ENCODE measurements at places on chromosomes 16 and 17.

DNA sequence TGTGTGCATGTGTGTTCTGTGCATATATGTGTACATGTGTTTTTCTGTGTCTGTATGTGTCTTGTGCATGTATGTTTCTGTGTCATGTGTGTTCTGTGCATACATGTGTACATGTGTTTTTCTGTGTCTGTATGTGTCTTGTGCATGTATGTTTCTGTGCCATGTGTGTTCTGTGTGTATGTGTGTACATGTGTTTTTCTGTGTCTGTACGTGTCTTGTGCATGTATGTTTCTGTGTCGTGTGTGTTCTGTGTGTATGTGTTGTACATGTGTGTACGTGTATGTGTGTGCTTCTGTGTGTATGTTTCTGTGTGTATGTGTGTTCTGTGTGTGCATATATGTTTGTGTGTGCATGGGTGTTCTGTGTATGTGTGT is 8.4 kb upstream of the RAB37 start:
- no peak for DNase-seq

DNA sequence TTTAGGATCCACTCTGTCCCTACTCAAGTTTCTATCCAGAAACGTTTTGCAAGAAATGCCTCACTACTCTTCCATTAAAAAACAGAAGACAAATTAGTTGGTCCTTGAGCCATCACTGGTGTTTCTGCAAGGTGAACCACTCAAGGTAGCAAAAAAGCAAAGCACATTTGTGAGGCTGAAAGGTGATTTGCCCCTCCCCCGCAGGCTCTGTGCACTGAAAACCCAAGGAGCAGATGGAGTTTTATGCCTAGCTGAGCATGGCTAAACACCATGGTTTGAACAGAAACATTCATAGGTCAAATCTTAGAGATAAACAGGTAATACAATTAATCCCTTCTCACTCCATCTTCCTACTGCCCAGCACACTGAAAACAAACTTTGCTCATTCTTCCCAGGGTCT is 538.2 kb upstream of the CDH5 start:
- no peak for DNase-seq

GRCh38 chr17:19346351-19347255 is 15.9 kb downstream of the B9D1 start:
- DNase-seq: no peak

DNA sequence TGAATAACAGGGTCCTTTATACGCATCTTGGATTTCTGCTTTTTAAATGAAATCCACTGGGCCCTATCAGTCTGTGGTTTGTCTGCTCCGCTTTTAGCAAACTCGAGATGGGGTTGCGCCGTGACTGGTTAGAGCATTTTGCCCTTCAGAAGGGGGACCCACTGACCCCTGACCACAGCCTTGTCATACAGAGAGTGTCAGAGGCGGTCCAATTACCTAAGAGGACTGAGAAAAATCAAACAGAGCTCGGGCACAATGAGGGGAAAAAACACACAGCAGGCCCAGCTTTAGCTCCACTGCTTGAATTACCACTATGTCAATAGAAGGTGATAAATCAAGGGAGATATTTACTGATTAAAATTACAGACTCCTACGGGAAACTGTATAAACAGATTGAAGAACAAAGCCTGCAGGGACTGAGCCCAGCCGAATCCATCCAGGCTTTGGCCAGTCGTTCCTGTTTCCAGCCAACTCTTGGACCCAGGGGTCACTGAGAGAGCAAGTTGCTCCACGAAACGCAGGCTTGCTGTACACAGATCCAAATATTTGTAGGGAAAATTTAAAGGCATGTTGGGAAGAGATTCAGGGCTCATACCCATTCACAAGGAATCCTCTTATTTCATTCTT is 131.9 kb upstream of the ZFHX3 start:
- DNase-seq: no peak

DNA sequence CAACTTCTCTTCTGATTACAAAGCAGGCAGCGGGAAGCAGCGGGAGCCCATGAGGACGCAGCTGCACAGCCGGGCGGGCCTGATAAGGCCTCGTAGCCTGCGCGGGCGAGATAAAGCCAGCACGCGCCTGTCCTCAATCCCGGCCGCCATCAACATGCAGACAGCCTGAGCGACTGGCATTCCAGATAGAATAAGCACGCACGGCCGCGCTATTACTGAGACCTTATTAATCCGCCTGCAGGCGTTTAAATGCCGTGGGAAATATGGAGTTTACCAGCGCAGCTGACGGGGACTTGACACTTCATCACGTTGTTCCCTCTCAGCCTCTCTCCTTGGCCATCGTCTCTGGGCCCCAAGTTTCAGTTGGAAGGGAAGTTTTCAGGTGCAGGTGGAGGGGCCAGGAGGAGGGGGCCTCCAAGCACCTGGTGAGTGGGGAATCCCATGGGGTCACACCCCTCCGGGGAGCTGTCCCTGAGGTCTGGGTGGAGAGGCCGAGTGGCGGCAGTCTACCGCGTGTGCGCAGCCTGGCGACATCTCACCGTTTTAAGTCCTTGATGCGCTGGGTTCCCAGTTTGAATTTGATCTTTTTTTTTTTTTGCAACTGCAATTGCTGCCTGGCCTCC is 27.3 kb upstream of the CBFA2T3 start:
- no peak for DNase-seq

- DNase-seq: no peak
Observed at GRCh38 chr16:81995651-81996050, 15.6 kb downstream of the SDR42E1 start.

GRCh38 chr16:3401719-3402397 is 843 bp downstream of the ZNF174 start:
- DNase-seq: no peak

DNA sequence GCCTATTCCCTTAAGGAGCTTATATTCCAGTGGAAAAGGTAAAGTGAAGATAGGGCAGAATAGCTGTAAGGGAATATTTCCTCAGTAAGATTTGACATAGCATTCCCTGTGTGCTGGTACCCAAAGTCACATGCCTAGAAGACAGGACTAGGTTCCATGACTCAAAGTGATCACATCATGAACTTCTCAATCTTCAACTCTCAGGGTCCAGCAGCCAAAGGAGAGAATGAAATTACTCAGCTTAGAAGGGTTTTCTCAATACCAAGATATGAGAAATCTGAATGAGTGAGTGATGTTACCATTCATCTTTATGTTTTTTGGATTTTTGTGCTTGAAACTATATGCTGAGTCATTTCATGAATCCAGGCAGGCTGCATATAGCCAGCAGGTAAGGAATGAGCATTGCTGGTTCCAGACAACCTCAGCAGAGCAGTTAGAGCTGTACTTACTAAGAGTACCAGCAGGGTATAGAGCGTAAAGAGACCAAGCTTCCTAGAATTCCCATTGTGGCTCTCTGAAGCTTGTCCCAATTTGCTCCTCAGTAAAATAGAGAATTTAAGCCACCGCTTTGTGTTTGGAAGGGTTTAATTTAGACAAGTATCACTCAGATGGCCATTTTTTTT is 91.1 kb downstream of the ANKFN1 start:
- DNase-seq: no peak

DNA sequence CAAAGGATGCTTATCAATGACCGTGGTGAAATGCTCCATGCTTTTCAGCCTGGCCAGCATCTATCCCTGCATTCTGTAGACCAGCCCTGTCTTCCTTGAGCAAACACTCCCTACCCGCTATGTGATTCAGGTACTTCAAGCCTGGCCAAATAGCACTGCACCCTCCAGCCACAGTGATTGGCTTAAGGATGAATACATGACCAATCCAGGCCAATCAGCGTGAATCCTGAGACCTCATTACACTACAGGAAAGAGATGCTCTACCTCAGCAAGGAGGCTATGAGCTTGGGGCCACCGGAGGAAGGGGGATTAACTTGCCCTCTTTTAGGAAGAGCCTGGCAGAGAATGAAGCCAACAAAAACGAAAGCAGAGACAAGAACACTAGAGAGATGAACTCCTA is 162.5 kb downstream of the ZNF423 start:
- DNase-seq: no peak

Measured in head of caudate nucleus (tissue), 42 donors.